ENCODE measurements at places on chromosomes 12 and 14. TPM values are rescaled to one million over a fixed set of nuclear protein-coding genes. Genes with fewer than 3 reads are reported as not detected.

DNA sequence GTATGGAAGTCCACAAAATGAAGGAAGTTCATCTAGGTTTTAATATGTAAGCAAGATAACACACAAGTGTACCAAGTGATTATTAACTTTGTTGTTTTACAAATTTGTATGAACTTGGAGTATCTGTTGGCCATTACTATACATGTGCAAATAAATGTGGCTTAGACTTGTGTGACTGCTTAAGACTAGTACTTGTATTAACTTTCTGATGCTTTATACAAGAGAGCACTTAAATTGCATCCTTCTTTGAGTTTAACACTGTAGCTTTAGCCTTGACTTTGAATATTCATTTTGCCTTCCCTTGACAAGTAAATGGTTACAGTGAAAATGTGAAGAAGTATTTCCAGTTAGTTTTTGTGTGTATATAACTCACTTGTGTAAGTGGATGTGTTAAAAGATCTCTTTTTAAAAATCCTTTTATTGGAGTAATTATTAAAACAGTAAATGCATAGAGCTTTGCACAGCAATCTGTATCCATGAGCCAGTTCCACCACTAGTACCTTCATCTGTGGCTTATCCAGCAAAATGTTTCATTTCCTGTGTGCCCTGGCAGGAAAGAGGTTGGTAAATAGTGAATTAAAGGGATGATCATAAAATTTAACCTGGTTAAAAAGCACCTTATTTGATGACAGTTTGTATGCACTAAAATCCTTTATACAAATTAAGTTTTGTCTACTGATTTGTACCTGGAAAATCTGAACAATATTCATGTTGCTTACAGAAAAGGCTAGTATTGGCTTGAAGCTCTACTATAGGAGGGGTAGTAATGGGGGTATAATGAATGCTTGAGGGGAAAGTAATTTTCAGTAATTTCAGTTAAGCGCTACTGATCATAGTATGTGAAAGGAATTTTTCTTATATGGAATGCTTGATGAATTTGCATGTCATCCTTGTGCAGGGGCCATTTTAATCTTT lies 8.0 kb downstream of the PNN start:
- H3K4me1 ChIP-seq: no peaks in the 10 kb centered on the region
- H3K4me3 ChIP-seq: no peak overlapping the region
- no peak overlapping the region for H3K27ac ChIP-seq
- no peaks in the 10 kb centered on the region for H3K27me3 ChIP-seq

Gene SPTB
- 89.8 TPM for total RNA-seq

- H3K27me3 ChIP-seq: no peaks in the 10 kb centered on the region
- DNase-seq: no peak
- H3K27ac ChIP-seq: no peak overlapping the region
- no peak overlapping the region for H3K4me3 ChIP-seq
- H3K36me3 ChIP-seq: no peaks in the 10 kb centered on the region
These were observed 47.6 kb downstream of the ANO4 start for GRCh38 chr12:100842156-100842555.

Gene AICDA
- not detected for total RNA-seq

Gene GPRC5D
- total RNA-seq: not detected

DNA sequence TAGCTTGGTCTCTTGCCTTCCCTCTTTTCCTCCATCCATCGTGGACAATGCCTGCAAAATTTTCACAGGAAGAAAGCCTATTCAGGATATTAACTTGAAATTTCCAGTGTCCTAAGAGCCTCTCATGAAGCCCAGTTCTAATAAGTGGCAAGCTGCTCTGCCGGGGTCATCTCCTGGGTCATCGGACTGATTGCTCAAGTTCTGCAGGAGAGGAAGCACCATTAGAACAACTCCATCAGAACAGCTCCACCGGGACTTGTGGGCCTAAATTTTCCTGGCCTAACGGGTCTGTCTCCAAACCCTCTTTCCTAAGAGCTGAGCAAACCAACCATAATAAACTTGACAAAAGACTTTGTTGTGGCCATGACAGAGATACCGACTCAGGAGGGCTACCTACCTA lies 13.9 kb downstream of the ERG28 start:
- no peaks in the 10 kb centered on the region for H3K27me3 ChIP-seq
- H3K36me3 ChIP-seq: peaks cover 27% of the 10 kb centered on the region
- no peak for DNase-seq
- no peak overlapping the region for H3K27ac ChIP-seq
- H3K4me3 ChIP-seq: no peak overlapping the region

DNA sequence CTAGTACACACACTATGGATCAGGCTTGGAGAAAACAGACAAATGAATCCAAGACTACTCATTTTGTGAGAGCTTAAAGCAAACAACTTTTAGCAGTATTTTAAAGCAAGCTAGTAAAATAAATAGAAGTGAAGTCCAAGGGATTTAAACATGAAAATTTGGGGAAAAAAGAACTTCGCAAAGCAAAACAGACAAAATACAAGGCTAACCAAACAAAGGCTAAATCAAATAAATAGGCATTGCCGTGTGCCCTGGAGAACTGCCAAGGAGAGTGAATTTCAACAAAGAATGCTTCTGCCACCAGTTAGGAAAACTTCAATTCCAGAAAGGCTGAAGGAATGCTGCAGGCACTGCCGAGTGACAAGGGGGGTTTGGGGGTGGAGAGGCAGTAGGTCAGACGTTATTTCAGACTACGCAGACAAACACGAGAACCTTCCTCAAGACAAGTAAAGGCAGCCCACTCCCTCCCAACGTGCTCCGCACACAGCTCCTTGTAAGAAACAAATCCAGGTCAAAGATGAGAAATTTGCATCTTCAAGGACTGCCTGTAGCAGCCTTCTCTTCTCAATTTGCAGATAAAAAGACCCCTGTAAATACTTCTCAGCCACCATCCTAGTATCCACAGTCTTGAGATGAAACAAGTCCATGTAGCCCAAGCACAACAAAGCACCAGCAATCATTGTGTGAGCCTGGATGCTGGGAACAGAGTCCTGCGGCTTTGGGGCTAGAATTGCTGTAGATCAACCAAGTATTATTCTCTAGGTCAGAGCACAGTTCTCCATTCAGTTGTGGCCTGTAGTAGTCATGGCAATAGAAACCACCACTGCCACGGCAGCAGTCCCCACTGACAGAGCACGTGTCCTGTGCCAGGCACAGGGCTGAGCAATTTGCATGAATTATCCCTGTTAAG lies 43.3 kb downstream of the EFCAB11 start:
- H3K27me3 ChIP-seq: no peaks in the 10 kb centered on the region
- H3K36me3 ChIP-seq: no peaks in the 10 kb centered on the region
- H3K4me1 ChIP-seq: no peaks in the 10 kb centered on the region
- no peak overlapping the region for H3K4me3 ChIP-seq

Gene SPIC
- 2.5 TPM for total RNA-seq

DNA sequence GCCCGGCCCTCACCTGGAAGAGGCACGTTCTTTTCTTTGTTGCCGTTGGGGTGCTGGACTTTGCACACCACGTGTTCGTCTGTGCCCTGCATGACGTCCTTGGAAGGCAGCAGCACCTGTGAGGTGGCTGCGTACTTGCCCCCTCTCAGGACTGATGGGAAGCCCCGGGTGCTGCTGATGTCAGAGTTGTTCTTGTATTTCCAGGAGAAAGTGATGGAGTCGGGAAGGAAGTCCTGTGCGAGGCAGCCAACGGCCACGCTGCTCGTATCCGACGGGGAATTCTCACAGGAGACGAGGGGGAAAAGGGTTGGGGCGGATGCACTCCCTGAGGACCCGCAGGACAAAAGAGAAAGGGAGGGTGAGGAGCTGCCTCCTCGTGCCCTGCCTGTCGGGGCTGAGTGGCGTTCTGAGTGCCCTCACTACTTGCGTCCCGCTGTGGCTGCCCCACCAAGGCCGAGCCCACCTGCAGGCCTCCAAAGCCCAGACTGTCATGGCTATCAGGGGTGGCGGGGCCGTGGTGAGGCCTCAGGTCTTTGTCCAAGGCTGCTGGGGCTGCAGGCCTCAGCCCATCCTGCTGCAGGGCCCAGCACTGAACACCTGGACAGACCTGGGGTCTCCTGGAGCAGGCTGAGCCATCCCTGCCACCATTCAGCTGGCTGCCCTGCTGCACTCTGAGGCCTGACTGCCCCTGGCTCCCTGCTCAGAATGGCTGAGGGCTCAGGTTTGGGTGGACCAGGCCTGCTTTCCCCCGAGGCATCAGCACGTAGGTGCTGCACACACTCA lies 329.7 kb downstream of the TMEM121 start:
- no peaks in the 10 kb centered on the region for H3K27me3 ChIP-seq
- no peak for DNase-seq
- no peaks in the 10 kb centered on the region for H3K4me1 ChIP-seq
- no peaks in the 10 kb centered on the region for H3K36me3 ChIP-seq
- H3K27ac ChIP-seq: no peak overlapping the region
- H3K4me3 ChIP-seq: no peak overlapping the region

GRCh38 chr12:108523365-108523764 lies 8.3 kb downstream of the FICD start:
- no peaks in the 10 kb centered on the region for H3K4me1 ChIP-seq
- H3K4me3 ChIP-seq: no peak overlapping the region
- no peak overlapping the region for H3K27ac ChIP-seq
- DNase-seq: no peak
- H3K36me3 ChIP-seq: peaks cover 100% of the 10 kb centered on the region
- no peaks in the 10 kb centered on the region for H3K27me3 ChIP-seq
